ENCODE measurements at places on chromosomes 16 and 17.

- no peak for DNase-seq
Measured at GRCh38 chr16:12804395-12804794, 708 bp upstream of the CPPED1 start.

- DNase-seq = no peak
Measured at GRCh38 chr16:75089486-75090202, 26.9 kb downstream of the LDHD start.

GRCh38 chr16:82034981-82035612 lies at the start of gene HSD17B2:
Gene HSD17B2, plus strand, starts transcription at chr16:82035253. Its CDS starts 172 bp downstream, at chr16:82035425.
- peak; percentile 37 for DNase-seq

DNA sequence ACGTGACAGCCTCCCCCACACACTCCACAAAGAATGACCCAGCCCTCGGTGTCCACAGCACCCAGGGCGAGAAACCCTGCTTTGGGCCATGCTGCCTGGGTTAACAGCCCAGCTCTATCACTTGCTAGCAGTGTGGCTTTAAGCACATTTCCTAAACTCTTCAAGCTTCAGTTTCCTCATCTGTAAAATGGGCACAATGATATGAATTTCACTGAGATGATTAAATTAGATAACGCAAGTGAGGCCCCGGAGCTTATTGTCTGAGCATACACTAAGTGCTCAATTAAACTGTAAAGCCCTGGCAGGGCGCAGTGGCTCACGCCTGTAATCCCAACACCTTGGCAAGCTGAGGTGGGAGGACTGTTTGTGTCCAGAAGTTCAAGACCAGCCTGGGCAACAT lies 79.4 kb downstream of the LITAF start:
- DNase-seq = no peak

GRCh38 chr16:86531641-86532525 lies 21.6 kb downstream of the FOXF1 start:
- DNase-seq = no peak

GRCh38 chr17:5446786-5447185 lies 7.8 kb upstream of the C1QBP start:
- no peak for DNase-seq

GRCh38 chr17:4318186-4318585 lies 48.3 kb downstream of the UBE2G1 start:
- DNase-seq = no peak

DNA sequence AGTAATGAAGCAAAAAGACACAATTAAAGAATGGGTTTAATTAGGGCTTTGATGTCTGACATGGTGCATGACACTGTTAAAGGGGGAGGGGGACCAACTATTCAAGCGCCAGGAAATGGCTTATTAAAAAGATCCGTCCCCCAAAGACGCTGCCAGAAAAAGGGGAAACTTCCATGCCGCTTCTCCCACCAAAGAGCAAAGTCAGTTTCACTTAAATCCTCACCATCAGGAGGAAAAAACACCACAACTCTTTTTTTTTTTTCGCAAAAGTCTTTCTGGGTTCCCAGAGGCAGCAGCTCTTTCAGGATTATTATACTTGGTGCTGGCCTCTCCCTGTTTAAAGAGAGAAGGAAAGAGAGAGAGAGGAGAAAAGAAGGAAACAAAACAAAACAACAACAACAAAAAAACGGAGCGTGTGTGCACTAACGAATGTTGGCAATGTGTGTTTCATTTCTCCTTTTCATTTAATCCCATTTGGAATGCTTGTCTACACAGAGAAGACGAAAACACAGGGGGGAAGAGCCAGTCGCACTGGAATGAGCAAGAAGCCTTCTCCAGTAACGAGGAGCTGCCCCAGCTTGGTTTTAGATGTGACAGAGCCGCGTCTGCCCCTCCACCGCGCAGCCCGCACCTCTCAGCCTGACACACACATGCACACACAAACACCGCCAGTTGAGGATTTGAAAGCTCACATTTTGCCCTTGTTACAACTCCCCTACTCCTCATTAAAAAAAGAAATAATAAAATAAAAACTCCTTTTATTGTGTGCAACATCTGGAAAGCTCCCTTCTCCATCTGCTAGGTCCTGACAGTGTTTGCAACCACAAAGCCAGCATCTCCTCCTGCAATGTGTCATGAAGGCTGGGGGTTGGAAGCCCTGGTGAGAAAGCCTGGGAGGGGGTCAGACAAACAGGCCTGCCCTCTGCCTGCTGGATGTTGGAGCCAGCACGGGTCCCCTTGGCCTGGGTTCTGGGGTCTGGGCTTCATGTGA lies 32.7 kb upstream of the AXIN2 start:
- no peak for DNase-seq

- DNase-seq = no peak
Measured at GRCh38 chr17:40293363-40293762, 5.7 kb downstream of the CDC6 start.

DNA sequence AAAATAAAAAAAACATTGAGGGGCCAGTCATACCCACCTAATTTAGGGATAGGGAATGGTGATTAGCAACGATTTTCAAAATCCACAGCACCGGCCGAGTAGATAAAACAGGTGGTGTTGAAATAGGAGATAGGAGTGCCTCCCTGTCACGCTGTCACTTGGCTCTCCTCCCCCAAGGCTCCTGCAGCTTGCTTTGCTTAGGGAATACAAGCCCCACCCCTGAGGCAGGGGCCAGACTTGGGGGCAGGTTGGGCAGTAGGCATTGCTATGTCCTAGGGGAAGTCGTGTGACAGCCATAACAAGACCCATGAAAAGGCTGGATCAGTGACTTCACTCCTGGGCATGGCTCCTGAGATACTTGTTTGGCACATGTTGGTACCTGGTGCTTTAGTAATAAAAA lies 25.8 kb downstream of the POLR2A start:
- no peak for DNase-seq

DNA sequence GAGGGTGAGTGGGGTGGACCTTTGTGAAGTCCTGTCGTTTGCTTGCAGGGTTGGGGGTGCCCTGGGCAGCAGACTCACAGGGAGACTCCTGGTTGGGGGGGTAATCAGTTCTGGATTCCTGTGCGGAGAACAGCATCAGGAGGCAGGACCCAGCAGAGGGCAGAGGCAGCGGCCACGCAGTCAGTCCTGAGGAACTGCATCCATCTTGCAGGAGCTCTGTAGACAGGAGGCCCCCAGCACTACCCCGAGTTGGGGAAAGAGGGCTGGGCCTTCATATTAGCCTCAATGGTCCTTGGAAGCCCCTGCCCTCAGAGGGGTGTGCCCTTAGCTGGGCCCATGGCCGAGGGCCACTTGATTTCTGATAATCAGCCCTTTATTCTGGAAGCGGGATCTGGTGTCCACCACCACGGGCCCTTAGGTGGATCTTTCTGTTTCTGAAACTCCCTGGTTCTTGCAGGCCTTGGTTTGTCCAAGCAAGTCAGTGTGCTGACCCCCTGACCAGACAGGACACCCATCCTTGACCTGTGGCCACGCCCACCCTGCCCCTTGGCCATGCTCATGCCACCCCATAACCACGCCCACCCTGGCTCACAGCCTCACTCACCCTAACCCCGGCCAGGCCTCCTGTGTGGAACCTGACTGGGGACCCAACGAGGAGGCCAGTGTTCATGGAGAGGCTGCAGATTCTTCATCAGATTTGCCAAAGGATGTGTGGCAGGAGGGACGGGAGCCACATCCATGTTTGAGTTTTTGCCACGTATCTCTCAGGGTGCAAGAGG lies 73.5 kb upstream of the CBX4 start:
- DNase-seq = no peak

- no peak for DNase-seq
Measured at GRCh38 chr16:12739738-12740137, 63.9 kb downstream of the CPPED1 start.

- DNase-seq = no peak
Measured at GRCh38 chr16:89711601-89712273, 9.0 kb downstream of the VPS9D1 start.

- DNase-seq = no peak
Measured at GRCh38 chr16:56986361-56986760, 3.0 kb upstream of the NLRC5 start.

- DNase-seq = no peak
Measured at GRCh38 chr17:28871056-28871579, 16.3 kb downstream of the ERAL1 start.

DNA sequence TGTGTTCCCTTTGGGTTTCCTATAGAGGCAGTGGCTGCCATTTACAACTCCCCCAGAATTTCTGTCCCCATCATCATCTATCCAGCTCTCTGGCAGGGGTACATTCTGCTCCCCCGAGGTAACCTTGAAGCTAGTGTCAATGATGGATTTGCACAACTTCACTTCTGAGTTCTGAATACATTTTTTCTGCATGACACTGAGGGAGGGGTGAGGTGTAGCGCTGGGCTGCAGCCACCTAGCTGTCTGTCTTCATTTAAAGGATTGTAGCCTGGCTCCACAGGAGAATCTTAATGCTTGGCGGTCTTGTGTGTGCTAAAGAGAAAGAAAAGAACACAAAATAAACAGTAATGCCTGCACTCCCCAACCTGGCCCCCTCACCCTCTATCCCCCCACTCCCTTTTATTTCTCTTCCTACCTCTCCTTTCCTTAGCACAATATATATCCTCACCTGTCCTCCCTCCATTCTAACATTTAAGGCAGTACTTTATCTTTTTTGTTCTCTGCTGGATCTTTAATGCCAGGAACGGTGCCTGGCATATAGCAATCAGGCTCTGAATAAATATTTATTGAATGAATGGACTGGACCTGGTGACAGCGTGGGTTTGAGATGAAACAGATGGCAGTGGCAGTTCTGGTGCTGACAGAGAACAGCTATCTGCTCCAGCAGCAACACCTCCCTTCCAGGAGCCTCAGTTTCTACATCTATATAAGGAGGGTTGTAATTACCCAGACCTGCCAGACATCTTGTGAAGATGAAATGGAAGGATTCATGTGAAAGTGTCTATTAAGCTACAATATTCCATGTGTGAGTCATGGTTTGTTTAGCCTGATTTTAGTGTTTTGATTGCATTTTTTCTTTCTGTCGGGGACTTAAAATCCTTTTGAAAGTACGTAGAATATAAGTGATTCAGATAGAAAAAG lies 163.5 kb upstream of the CDH11 start:
- no peak for DNase-seq

DNA sequence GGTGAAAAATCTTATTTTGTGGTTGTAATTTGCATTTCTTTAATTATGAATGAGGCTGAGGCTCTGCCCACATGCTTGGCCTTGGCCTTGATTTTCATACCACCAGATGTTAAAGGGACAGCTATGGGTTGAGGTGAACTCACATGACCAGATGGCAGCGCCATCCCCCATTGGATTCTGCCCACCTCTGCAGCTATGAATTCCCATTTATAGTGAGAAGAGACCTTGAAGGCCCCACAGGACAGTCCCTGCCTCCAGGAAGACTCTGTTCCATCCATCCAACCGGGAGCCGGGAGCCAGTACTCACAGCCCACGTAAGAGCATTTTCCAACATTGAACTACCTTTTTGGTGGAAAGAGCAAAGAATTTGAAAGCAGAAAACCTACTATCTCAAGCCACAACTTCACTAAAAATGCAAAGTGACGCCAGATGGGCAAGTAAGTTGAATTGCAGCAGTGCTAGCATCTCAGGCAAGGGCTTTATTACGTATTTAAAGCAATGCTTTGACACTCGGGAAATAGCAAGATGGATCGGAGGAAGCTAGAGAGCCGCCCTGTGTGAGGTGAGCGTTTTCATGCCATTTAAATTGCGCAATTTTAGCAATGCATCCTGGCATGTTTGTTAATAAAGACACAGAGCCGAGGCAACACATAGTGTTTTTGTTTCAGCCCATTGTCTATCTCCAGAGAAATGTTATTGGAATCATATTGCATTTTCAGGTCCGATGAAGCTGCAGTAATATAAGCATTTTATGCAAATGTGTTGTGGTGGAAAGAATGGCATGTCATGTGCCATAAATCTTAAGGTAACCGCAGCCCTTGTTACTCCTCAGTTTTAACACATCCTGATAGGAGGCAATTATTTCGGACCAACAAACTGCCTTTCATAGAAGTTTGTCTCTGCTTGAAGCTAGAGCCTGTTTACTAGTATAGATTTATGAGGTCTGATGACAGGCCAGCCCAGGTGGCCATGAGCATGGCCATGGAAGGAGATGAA lies 273.4 kb upstream of the TNRC6C start:
- DNase-seq = no peak

GRCh38 chr17:8089728-8090127 lies 2.2 kb upstream of the ALOX12B start:
- no peak for DNase-seq

- DNase-seq = no peak
Measured at GRCh38 chr17:59627770-59628171, 8.1 kb downstream of the CLTC start.

- no peak for DNase-seq
Measured at GRCh38 chr17:82465023-82465603, 6.6 kb downstream of the NARF start.

DNA sequence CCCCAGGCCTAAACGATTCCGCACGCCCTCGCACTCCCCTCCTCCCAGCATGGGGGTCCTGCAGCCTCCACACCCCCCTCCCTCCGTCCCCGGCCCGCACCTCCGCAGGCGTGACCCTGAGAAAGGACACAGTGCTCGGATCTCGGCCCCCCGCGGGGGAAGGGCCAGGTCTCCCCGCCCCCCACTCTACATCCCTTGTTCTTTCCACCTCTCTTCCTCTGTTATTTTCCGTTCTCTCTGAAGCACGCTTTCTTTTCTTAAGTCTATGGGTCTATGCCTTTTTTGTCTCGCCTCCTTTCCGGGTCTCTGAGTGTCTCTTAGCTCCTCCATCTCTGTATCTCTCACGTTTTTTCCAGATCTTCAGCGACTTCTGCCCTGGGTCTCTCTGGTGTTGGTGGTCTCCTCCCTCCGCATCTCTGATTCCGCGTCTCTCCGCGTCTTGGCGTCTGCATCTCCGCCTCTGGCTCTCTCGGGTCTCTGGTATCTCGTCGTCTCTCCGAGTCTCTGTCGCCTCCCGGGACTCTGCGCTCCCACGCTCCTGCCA lies 2.1 kb upstream of the HES7 start:
- no peak for DNase-seq

DNA sequence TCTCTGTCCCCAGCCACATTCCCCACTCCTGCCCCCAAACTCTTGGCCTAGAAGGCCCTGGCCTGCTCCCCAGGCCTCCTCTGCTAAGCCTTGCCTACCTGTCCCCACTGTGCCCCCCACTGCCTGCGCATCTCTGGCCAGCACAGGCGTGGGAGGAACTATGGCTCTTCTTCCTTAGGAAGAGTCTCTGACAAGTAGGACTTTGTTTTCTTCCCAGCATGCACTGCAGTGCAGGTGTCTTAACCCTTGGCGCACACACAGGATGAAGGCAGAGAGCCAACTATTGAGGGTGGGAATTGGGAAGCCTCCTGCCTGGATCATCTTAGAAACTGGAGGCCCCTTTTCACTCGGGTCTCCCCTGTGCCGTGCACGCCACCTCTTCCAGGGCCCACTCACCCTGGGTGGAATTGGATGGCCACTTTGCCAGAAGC lies 3.6 kb downstream of the AMDHD2 start:
- DNase-seq = no peak

- DNase-seq = no peak
Measured at GRCh38 chr17:79317916-79318315, 243.3 kb downstream of the ENGASE start.

GRCh38 chr17:75917141-75917916 lies 12.6 kb upstream of the MRPL38 start:
- no peak for DNase-seq

- DNase-seq = peak; percentile 37
Measured at GRCh38 chr16:11639925-11640899, 28.0 kb upstream of the SNN start.

- DNase-seq = no peak
Measured at GRCh38 chr17:63700528-63701455, 867 bp upstream of the LIMD2 start.

GRCh38 chr17:63645775-63646487 lies 23.7 kb downstream of the MAP3K3 start:
- DNase-seq = no peak

Data from HuH-7 (cell line).